Stimulated activated CD4-positive, alpha-beta T cell treated with anti-CD3 and anti-CD28 coated beads, TNF-alpha, amount 100 ng/mL, for 1 hour (primary cell): ENCODE measurements at places on chromosomes 5 and 9.

DNA sequence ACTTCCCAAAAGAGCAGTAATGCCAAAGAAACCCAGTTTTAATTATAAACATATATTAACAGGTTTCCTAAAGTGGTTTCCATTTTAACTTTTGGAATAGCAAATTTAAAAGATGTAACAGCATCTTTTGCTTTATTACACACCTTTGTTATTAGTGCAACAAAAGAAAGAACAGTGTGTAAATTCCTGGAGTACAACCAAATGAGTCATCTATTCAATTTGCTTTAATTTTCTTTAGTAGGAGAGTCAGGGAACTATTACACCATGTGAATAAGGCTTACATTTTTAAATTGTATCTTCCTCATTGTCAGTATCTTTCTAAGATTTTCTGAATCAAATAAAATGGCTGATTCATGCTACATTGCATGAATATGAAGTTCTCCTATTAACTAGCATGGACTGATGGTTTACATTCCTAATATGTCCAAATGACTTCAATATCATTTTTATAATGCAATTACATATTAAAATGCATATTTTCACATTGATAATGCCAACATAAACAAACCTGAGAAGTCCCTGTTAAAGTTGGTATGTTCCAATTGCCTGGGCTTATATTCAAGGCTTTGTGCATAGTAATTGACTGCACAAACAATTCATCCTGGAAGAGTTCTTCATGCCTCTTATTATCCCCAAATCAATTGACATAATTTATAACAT lies 22.5 kb downstream of the EDIL3 start:
- DNase-seq, result no peak

DNA sequence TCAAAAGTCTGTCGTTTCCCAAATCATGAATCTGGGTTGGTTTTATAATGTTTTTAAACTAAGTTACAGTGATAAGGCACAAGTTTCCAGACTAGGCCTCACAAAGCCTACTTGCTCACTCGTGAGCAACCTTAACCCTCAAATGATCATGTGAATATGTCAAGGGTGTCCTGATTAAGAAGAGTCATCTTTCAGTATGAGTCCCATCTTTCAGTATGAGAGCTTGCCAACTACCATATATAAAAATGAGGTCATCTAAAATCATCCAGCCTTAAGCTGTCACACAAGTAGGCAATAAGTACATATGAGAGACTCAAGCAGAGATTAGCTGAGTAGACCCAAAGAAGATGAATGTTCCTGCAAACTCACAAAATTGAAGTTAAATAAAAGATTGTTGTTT lies 668.4 kb upstream of the FAM174A start:
- DNase-seq, result no peak

DNA sequence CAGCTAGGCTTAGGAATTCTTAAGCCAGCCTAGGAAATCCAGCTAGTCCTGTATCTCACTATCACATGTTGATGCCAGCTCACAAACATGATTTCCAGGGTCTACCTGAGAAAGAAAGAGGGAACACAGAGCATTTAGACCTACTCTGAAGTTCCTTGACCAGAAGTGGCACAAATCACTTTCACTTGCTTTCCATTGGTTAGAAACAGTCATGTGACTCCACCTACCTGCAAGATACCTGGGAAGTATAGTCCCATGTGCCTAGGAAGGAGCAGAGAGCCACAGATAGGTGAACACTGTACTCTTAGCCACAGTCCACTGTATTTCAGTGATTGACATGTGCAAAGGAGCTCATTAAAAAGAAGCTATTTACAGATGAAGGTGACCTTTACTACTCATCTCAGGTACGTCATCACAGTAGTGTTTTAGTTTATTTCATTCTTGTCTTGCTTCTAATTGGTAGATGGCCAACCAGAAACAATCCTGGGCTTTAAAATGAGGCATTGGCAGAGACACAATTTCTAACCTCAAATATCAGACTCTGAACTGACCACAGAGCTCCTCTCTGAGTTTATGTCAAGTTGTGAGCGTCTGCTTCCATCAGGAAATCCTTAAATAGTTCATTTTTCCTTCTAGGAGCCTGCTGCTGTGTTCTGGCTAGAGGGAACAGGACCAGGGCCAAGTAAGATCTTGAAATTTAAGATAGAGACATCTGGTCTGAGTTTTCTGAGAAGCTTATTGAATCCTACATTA lies 340.7 kb downstream of the TLE4 start:
- DNase-seq, result no peak

GRCh38 chr9:109956717-109957440 lies 176.9 kb downstream of the PALM2AKAP2 start:
- DNase-seq, result no peak

DNA sequence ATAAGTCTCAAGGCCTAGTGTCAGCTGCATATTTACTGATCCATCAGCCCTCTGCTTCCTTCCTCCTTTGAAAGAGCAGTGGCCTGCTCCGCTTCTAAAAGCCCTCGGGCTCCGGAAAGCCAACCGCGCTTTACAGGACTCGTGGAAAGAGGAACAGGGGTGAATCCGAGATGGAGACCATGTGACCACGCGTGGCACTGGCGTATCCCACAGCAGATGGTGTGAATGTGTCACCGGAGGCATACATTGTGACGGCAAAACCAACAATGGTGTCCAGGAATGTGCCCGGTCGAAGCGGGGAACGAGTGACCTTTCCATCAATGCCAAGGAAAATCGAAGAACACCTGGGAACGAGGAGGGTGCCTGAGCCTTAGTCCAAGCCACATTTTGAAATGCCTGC lies 484.6 kb downstream of the SPATA31A7 start:
- DNase-seq, result no peak

DNA sequence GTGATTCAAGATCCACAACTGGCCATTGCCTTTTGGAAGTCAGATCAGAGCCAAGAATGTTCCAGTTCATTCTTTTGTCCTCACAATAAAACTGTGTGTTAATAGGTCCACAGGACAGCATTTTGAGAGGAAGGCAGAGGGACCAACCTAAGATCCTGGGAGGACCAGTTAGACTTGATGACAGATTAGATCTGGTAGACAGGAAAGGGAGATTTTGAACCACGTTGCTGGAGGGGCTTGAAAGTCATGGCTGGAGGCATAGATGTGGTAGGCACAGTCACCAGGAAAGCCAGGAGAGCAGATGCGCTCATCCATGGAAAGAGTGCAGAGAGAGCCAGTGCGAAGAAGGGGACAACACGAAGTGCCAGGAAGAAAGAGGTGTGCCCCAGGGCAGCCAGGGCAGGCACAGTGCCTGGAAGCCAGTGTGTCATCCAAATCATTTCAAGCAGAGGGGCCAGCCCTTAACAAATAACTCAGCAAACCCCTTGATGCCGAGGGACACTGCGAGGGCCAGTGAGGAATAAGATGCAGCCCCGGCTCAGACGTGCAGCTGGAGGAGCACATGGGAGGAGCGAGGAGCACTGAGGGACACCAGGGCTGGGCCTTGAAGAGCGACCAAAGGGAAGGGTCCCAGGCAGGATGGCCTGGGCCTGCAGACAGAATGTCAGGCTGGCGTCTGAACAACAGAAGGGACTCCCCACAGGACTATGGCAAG lies 12.8 kb upstream of the SLC2A8 start:
- no peak for DNase-seq

DNA sequence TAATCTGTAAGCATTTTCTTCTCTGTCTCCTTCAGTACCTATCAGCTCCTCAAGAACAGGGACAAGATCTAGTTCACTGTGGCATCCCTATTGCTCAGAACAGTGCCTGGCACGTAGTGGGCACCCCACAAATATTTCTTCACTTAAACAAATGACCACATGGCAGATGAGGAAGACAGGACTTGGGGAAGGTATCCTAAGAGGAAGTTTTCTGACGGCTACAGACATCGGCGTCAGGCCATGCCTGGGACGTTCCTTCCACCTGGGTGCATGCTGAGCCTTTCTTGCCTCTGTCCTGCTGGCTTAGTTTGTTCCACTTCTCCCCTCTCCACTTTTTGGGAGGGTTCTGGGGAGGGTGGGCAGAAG lies 60.2 kb downstream of the NEURL1B start:
- DNase-seq, result no peak

- no peak for DNase-seq
Observed at GRCh38 chr9:133470988-133471387, 7.9 kb downstream of the SLC2A6 start.

DNA sequence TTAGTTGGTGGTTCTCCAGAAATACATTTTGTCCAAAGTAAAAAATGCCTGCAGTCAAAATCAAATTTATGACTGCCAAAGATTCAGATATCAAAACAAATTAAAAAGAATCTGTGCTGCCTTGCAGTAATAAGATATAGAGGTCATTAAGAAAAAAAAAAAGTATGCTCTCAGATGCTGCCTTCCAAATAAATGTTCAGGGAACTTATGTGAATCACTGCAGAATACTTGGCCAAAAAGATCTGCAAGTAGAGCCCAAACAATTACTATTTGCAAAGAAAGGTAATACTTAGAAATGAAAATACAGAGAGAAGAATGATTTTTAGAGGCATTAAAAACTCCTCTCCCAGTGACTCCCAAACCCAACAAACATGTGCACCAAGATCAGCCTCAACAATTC lies 52.4 kb downstream of the MRPS27 start:
- DNase-seq, result no peak
